ENCODE measurements at places on chromosomes 1 and 21.

GRCh38 chr1:233868461-233868860 is 36.0 kb upstream of the SLC35F3 start:
- no peak for DNase-seq

GRCh38 chr21:31952828-31953227 is 80.0 kb downstream of the HUNK start:
- no peak for DNase-seq

- no peak for DNase-seq
These were observed 221.8 kb upstream of the ESRRG start for GRCh38 chr1:216944864-216945510.

DNA sequence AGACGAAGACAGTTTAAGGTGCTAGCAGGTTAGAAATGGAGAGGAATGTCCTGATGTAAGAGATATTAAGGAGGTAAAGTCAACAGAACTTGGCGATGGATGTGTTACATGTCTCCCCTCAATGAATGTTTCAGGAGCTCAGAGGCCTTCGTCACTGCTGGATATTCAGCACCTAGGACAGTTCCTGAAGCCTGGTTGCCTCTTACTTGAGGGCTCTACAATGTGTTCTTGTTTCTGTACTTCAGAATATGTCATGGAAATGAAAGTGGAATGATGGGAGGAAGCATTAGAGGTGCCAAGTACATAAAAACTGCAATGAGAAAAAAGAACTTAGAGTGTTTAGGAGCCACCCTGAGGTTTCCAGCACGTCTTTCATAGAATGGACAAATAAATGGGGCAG is 17.7 kb downstream of the TNR start:
- no peak for DNase-seq

- DNase-seq: no peak
These were observed 84.2 kb upstream of the DPH5 start for GRCh38 chr1:101109791-101110190.

- no peak for DNase-seq
These were observed 126.0 kb downstream of the NR5A2 start for GRCh38 chr1:200153277-200154055.

- DNase-seq: no peak
These were observed 33.8 kb downstream of the PATJ start for GRCh38 chr1:61776091-61776490.

GRCh38 chr1:15684468-15685291 is 560 bp downstream of the PLEKHM2 start:
- DNase-seq: peak; percentile 14

- no peak for DNase-seq
These were observed 410.6 kb upstream of the DEPDC1 start for GRCh38 chr1:68907491-68907890.

DNA sequence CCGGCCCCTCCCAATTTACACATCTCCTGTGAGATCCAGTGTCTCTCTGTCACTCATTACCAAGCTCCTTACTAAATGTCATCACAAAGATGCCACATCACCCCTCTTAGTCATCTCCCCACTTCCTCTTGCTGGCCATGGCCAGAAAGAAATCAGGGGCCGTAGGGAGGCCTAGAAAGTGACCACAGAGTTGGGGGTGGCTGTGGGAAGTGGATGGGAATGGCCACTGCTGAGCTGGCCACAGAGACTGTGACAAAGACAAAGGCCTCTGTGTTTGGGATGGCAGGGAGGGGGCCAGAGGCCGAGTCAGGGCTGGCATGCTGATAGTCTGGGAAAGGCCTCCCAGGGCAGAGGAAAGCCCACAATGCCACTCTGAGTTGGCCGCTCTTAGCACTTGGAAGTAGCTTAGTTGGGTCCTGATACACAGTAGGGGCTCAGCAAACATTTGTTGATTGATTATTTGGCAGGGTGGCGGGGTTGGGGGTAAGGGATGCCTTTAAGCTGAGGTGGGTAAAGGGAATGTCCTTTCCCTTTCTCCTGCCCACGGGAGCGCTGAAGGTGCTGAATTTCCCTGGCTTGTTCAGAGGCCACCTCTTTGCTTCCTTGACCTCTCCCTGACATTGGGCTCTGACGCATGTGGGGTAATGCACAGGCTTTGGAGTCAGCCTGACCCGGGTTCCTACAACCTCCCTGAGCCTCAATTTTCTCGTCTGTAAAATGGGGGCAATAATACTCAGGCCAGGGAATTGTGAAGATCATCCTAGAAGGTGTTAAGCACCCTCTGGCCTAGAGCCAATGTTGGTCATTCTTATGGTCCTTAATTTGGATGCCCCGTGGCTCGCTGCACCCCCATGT is 13.2 kb downstream of the NAV1 start:
- no peak for DNase-seq

GRCh38 chr1:56258371-56258770 is 321.0 kb downstream of the PLPP3 start:
- peak; percentile 58 for DNase-seq

DNA sequence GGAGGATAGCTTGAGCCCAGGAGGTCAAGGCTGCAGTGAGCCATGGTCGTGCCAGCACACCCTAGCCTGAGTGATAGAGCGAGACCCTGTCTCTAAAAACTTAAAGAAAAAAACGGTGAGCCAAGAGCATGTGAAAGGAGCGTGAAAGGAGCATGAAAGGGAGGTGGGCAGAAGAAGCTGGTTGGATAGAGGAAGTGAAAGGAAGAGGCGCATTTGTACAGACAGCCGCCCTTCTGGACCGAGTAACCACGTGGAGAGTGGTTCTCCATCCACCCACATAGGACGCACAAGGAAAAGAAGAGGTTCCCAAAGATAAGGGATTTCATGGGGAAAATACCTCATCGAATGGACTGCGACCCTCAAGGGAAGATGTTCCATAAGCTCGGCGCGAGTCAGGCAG is 60.4 kb upstream of the IFNAR2 start:
- DNase-seq: no peak

DNA sequence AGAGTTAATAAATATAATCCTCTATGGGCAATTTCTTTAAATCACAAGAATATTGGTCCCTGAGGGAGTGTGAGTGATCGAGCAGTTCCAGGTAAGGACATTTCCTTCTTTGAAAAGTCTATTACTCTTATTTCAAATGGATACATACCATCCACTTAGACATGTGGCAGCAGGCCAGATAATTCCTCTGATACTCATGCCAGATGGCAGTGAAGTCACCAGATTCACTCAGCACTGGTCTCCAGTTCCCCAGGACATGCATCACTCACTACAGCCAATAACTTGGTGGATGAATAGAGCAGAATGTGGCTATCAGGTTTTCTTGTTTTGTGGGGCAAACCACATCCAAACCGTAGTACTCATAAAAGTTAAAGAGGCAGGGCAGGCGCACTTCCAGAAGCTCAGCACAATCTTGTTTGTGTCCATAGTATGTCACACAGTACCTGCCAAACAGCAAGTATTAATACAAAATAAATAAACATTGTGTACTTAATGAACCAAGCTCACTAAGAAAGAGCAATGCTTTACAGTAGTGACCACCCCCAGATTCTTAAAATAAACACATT is 74.2 kb upstream of the CD53 start:
- DNase-seq: peak; percentile 31

GRCh38 chr1:21893046-21893805 is 43.9 kb downstream of the HSPG2 start:
- no peak for DNase-seq

DNA sequence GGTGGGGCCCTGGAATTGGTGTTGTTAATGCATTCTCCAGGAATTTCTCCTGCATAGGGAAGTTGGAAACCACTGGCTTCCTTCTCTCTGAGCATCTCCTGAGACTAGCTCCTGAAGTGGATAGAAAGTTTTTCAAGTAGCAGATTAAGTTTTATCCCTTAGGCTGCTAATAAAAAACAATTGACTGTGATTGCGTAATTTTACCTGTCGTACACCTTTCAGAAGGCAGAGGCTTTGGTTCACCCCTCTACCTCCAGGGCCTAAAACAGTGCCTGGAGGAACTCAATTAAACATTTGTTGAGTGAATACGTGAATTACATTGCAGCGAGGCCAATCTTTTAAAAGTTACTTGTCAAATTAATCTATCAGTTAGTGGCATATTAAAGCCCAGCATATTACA is 3.4 kb downstream of the ITSN1 start:
- DNase-seq: no peak

DNA sequence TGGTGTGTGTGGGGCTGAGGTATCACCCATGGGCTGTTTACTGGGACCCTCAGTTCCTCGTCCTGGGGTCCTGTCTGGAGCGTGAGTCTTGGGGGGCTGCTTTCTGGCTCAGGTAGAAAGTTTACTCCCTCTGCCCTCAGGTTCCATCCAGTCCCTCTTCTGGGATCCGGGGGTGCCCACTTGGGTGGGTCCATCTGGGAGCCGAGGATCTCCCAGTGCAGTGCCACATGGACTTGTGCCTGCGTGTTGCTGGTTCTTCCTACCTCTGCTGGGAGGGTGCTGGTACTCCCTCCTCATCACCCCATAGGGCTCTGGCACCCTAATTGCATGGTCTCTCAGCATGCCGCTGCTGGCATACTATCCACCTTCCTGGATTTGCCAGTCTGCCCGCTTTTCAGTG is 14.0 kb downstream of the SNAP47 start:
- no peak for DNase-seq

- DNase-seq: no peak
These were observed at the start of gene ESRRG for GRCh38 chr1:216723274-216723780. ESRRG (minus strand) TSS chr1:216723429; CDS start chr1:216723299, 130 bp downstream.

GRCh38 chr1:1001057-1001783 is 1.3 kb upstream of the HES4 start:
- DNase-seq: peak; percentile 52
